ENCODE measurements at places on chromosomes 12 and 14. TPM values are rescaled to one million over a fixed set of nuclear protein-coding genes. Genes with fewer than 3 reads are reported as not detected.

Gene PSMB11
- not detected for total RNA-seq

Gene MYO1H
- not detected for total RNA-seq

Gene TUNAR
- not detected for total RNA-seq

Gene SPX
- total RNA-seq = not detected

Gene ERP27
- not detected for total RNA-seq

Gene ANO2
- 20.1 TPM for total RNA-seq

Gene TMEM119
- total RNA-seq = 251 TPM

Gene SYCP3
- not detected for total RNA-seq

Gene LRP1-AS
- not detected for total RNA-seq

Gene TEX52
- total RNA-seq = not detected

Gene NPAS3
- not detected for total RNA-seq

Gene DCAF5
- total RNA-seq = 67.8 TPM

Gene HELB
- 3.1 TPM for total RNA-seq

Gene ANO4
- 0.11 TPM for total RNA-seq

Gene KRT80
- total RNA-seq = not detected

Gene SIX6
- total RNA-seq = not detected

Gene ISCU
- total RNA-seq = 136 TPM

Gene C3AR1
- 2.0 TPM for total RNA-seq

Gene NDRG2
- total RNA-seq = 216 TPM

Gene ARHGEF25
- 47.8 TPM for total RNA-seq

Gene RNASE1
- 515 TPM for total RNA-seq

Gene STXBP6
- 0.21 TPM for total RNA-seq

Gene FBLN5
- 280 TPM for total RNA-seq

Gene ACTN1
- 814 TPM for total RNA-seq

Gene SINHCAF
- 10.9 TPM for total RNA-seq

Gene GPRC5D
- total RNA-seq = not detected

Gene KRT71
- total RNA-seq = not detected

Gene SIX1
- 1.1 TPM for total RNA-seq

Gene RNASE2
- total RNA-seq = not detected

Gene CELA1
- not detected for total RNA-seq

Gene CD27
- not detected for total RNA-seq

Gene RPGRIP1
- not detected for total RNA-seq

Gene HPD
- 0.96 TPM for total RNA-seq

Gene TSPAN9
- 109 TPM for total RNA-seq

Gene LRP10
- 214 TPM for total RNA-seq
